ENCODE measurements at places on chromosomes 1 and 21.
A peak's percentile ranks its signal among the peaks of the same experiment; 100 is the strongest.

GRCh38 chr1:33049371-33049770 is 12.7 kb upstream of the AK2 start:
- no peak for DNase-seq

- no peak for DNase-seq
Observed at GRCh38 chr1:2945821-2946231, 75.4 kb upstream of the ACTRT2 start.

DNA sequence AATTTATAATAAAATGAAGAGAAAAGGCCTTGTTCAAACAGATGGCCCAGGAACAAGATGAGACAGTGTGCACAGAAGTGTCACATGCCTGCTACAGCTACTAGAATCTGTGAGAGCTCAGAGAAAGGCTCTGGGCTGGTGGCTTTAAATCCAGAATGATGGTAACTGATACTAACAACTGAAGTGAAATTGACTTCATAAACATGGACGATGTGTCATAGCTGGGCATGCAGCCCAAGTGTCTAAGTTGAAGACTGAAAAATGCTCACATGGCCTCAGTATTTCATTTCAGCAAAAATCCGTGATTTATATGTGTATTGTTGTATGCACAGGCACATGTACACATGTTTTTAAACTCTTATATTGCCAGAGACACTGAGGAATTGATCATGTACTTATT is 208.3 kb upstream of the RUNX1 start:
- DNase-seq: no peak

DNA sequence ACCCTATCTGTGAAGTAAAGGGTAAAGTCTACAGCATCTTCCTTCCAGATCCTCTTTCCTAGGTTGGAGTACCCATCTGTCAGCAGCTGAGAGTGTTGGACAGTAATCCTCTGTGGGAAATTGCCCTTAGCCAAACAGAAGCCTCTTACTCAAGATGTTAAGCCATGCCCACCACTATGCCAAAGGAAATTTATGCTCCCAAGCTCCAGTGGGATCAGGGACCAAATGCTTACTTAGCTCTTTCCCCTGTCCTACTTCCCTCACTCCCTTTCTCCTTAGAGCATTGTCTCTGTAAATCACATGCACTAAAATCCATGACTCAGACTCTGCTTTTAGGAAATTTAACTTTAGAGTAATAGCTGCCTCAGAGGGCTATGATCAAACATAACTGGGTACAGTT is 254.0 kb downstream of the BRINP2 start:
- DNase-seq: no peak

GRCh38 chr1:101371259-101371658 is 134.4 kb downstream of the S1PR1 start:
- peak; percentile 46 for DNase-seq

DNA sequence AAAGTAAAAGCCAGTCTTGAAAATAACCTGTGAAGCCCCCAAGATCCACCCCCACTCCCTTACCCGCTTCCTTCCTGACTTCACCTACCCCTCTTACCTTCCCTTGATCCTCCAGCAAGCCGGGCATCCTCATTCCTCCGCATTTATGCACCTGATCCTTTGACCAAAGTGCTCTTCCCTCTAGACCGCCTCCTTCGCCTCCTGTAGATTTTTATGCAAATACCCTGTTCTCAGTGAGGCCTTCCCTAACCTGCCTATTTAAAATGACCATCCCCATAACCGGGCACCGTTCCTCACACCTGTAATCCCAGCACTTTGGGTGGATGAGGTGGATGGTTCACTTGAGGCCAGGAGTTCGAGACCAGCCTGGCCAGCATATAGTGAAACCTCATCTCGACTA is 1.1 kb upstream of the NENF start:
- no peak for DNase-seq

- no peak for DNase-seq
Observed at GRCh38 chr21:45935628-45936027, 45.9 kb upstream of the COL6A1 start.

GRCh38 chr1:25137521-25138395 is 94.5 kb downstream of the SYF2 start:
- DNase-seq: no peak

DNA sequence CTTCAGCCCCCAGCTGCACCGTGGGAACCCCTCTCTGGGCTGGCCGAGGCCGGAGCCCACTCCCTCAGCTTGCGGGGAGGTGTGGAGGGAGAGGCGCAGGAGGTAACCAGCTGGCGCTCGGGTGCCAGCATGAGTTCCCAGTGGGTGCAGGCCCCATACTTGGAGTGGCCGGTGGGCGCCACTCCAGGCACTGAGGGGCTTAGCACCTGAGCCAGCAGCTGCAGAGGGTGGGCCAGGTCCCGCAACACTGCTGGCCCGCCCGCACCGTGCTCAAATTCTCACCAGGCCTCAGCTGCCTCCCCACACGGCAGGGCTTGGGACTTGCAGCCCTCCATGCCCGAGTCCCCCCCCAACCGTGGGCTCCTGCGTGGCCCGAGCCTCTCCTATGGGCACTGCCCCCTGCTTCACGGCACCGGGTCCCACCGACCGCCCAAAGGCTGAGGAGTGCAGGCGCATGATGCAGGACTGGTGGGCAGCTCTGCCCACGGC is 47.2 kb downstream of the LRRC53 start:
- DNase-seq: no peak

- peak; percentile 83 for DNase-seq
Observed at GRCh38 chr1:42931108-42931539, 27.5 kb downstream of the SLC2A1 start.
